CD4-positive, alpha-beta T cell treated with Interleukin-1 beta for 1 hour (primary cell): ENCODE measurements at places on chromosomes 1 and 21.

DNA sequence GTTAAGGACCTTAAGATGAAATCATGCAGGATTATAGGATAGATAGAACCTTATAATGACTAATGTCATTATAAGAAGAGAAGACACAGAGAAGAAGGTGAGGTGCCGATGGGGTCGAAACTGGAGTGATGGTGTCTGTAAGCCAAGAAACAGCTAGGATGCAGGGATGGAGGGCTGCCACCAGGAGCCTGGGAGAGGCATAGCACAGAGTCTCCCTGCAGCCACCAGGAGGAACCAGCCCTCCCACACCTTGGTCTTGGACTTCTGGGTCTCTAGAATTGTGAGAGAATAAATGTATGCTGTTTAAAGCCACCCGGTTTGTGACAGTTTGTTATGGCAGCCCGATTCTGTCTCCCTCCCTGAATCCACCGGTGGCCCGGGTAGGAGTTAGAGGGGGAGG lies 337.2 kb upstream of the AJAP1 start:
- no peak for DNase-seq

DNA sequence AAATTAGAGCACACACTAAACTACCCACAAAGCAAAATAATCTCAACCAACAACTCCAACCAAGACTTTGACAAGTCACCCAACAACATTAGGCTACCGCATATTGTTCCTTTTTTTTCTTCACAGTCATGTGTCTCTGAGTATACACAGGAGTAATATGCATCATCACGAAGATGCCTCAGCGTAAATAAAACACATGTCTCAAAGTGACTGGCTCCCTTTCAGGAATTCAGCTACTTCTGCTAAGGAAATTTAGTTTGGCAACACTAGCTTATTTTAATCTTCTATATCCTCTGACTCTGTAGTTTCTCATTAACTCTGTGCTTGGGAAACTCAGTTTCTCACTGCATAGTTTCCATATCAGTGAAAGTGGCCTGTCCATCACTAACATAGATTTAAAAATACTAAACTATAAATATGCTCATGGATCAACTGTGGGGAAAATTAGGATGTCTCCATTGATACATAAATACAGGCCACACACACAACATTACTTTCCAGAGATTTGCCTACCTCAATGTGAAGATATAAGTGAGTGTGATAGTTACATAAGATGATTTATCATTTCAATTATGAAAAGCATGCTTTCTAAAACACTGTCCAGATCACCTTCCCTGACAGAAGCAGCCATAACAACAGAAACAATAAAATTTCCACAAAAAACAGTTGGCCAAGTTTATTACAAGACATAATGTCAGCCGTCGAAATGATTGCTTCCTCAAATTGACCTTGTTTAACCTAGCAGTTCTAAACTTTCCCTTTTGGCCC lies 113.2 kb downstream of the PTGER3 start:
- no peak for DNase-seq

- DNase-seq = no peak
Observed at GRCh38 chr21:45073301-45074047, 906 bp upstream of the ADARB1 start.

DNA sequence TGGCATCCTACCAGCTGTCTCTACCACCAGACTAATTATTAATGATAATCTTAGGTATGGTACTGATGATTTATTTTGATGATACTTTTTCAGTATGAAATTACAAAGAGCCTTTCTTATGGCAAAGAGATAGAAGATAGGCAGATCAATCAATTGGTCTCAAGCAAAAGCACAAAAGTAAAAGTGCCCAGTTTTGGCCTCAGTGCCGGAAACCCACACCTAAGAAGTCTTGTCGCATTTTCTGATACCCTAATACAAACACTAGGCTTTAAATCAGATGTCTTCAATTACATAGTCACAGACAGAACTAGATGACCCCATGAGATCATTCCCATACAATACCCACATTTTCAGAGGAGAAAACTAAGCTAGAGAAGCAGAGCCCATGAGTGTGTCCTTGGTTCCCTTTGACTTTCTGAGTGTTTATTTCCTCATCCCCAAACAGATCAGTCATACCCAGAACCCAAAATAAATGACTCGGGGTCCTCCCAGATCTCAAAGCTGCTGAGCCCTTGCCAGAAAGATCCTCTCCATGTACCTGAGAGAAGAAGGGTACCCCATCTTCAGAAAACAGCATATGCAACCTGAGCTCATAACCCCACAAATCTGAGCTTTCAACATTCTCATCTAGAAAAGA lies 7.7 kb downstream of the ITPKB start:
- DNase-seq = no peak

GRCh38 chr1:30977105-30977504 lies 68.5 kb upstream of the SDC3 start:
- DNase-seq = no peak
